ENCODE measurements at places on chromosomes 12 and 14. TPM values are rescaled to one million over a fixed set of nuclear protein-coding genes. Genes with fewer than 3 reads are reported as not detected.

The KRT74 gene
- total RNA-seq = not detected

DNA sequence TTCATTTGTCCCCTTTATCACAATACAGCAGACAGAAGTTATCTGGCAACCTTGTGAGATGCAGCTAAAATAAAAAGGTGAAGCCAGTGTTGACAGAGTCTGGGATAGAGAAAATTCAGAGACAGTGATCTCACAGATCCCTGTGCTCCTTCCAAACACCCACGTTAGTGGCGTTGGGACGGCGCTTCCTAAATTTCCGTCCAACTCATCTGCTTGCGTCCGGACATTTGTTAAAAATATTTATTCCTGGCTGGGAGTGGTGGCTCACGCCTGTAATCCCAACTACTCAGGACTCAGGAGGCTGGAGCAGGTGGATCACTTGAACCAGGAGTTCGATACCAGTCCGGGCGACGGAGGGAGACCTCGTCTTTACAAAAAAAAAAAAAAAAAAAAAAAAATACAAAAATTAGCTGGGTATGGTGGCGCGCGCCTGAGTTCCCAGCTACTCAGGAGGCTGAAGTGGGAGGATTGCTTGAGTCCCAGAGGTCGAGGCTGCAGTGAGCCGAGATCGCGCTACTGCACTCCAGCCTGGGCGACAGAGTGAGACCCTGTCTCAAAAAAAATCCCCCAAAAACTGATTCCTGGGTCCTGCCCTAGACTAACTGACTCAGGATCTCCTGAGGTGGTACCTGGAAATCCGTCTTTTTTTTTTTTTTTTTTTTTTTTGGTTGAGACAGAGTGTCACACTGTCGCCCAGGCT, 708 bp upstream of the TCTN1 start:
- peak; percentile 32 for DNase-seq

DNA sequence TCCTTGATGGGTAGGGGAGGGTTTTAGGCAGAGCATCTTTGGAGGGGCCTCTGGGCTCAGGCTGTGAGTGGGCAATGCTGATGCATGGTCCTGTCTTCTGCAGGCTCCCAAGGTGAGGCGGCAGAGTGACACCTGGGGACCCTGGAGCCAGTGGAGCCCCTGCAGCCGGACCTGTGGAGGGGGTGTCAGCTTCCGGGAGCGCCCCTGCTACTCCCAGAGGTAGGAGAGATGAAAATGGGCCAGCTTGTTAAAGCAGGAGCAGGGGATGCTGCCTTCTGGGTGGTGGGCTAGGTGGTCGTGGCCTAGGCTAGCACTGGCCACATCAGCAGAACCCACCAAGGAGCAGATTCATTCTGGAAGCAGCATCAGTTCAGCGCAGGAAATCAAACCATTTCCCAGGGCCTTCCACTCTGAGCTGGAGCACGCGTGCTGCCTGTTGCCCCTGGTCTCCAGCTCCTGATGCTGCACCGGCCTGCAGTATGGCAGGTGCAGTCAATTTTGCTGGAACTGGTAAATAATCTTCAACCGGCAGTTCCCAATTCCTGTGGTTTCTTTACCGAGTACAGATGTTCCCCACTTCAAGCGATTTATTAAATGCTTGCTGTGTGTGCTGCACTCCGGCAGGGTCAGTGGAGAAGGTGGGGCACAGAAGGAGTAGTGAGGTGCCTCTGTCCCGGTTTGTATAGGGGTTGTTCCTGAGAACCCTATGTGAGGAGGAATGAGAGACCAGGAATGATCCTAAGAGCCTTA, 7.4 kb downstream of the PAPLN start:
- DNase-seq = no peak

DNA sequence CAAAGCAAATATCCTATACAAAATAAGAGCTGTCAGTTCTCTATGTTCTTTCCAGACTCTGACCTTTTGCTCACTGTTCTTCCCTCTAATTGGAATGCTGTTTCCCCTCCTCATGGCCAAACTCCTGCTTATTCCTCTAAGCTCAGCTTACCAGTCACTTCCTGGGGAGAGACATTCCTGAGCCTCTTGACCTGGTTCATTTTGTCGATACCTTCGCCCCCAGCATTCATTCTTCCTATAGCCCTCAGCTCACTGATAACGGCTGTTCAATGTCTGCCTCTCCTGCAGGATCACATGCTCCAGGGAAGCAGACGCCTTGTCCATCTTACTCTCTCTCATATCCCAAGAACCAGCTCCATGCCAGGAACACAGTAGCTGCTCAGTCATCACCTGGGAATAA, 431.0 kb downstream of the MED13L start:
- no peak for DNase-seq

GRCh38 chr12:76623931-76624330, 64.4 kb upstream of the OSBPL8 start:
- no peak for DNase-seq

The G2E3 gene
- total RNA-seq = 7.2 TPM

- no peak for DNase-seq
These were observed 78.5 kb upstream of the ZFP36L1 start for GRCh38 chr14:68871392-68871791.

GRCh38 chr12:58883576-58884334, 36.5 kb downstream of the LRIG3 start:
- DNase-seq = no peak
